ENCODE measurements at places on chromosomes 7 and 10. TPM values are rescaled to one million over a fixed set of nuclear protein-coding genes. Genes with fewer than 3 reads are reported as not detected.

- H3K4me1 ChIP-seq = peaks cover 32% of the 10 kb centered on the region
- H3K36me3 ChIP-seq = no peaks in the 10 kb centered on the region
- H3K27ac ChIP-seq = peak overlapping the region; percentile 31
- H3K4me3 ChIP-seq = no peak overlapping the region
- DNase-seq = no peak
- H3K27me3 ChIP-seq = no peaks in the 10 kb centered on the region
Observed at GRCh38 chr10:14749070-14749809, 25.5 kb downstream of the FAM107B start.

The DNTT gene
- total RNA-seq = not detected

The NXPH1 gene
- not detected for total RNA-seq

DNA sequence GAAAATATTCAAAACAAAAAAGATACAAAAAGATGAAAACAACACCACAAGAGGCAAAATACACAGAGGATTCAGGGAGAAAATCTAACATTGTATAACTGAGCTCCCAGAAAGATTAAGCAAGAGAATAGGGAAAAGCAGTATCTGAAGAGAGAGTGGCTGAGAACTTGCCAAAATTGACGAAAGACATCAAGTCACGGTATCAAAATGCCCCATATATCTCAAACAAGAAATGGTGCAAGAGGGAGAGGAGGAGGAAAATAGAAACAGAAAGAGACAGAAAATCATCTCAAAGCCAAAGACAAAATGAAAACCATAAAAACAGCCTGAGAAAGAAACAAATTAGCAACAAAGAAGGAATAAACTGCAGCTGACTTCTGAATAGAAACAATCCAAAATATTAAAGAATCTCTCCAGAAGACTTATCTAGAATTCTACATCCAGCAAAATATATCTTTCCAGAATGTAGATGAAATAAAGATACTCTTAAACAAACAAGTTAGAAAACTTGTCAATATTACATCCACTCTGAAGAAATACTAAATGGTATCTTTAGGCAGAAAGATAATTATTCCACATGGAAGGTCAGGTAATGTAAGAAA, 5.5 kb downstream of the USP6NL start:
- H3K4me1 ChIP-seq = peaks cover 21% of the 10 kb centered on the region
- no peaks in the 10 kb centered on the region for H3K36me3 ChIP-seq
- DNase-seq = no peak
- H3K27ac ChIP-seq = no peak overlapping the region
- no peaks in the 10 kb centered on the region for H3K27me3 ChIP-seq

The DYNC1I1 gene
- total RNA-seq = 2.3 TPM

DNA sequence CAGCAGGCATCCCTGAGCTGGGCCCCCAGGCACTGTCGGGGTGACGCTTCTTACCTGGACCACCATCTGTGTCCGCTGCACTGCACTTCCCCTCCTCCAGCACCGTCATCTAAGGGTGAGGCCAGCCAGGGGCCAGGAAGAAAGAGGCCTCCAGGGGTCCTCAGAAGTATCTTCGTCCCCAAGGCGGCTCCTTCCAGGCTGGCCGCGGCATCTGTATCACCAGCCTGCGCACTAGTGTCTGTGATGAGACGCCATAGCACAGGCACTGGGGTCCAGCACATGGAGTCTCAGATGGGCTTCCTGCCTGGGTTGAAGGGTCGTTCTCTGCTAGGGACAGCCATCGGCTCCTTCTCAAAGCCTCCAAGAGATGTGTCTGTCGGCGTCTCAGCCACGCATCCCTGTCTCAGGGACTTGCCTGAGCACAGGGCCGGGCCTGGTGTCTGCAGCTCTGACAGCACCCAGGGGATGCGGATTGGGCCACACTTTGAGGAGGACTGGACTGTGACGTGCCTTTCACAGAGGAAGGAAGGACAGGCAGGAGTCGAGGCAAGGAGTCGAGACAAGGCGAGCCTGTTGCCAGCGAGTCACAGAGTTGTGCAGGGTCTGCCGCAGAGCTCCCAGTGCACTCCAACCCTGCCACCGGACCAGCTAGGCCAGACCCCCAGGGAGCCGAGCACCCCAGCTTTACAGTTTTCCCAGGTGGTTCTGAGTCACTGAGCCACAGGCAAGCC, 101.5 kb upstream of the DIP2C start:
- H3K4me3 ChIP-seq = no peak overlapping the region
- H3K27me3 ChIP-seq = no peaks in the 10 kb centered on the region
- H3K36me3 ChIP-seq = no peaks in the 10 kb centered on the region
- no peak overlapping the region for H3K27ac ChIP-seq
- DNase-seq = no peak

DNA sequence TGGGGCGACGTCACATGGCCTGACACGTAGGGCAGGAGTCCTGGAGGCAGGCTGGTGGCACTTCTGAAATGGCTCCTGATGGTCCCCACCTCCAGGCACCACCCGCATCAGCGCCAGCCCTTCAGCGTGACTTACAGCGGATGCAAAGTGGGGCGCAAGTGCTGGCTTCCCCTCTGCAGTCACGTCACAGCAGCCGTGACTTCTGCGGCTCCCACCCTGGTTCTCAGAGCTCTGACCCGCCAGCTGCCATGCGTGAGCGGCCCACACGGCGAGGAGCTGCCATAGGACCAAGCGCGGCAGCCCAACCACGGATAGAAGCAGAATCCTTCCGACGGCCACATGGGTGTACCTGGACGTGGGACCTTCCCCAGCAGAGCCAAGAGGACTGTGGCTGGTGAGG, 159.0 kb downstream of the ELFN1 start:
- H3K4me1 ChIP-seq = no peaks in the 10 kb centered on the region
- H3K27me3 ChIP-seq = no peaks in the 10 kb centered on the region
- DNase-seq = peak; percentile 37

- H3K4me3 ChIP-seq = no peak overlapping the region
- DNase-seq = no peak
- H3K27me3 ChIP-seq = no peaks in the 10 kb centered on the region
Observed at GRCh38 chr7:123621707-123622106, 20.1 kb downstream of the ASB15 start.

DNA sequence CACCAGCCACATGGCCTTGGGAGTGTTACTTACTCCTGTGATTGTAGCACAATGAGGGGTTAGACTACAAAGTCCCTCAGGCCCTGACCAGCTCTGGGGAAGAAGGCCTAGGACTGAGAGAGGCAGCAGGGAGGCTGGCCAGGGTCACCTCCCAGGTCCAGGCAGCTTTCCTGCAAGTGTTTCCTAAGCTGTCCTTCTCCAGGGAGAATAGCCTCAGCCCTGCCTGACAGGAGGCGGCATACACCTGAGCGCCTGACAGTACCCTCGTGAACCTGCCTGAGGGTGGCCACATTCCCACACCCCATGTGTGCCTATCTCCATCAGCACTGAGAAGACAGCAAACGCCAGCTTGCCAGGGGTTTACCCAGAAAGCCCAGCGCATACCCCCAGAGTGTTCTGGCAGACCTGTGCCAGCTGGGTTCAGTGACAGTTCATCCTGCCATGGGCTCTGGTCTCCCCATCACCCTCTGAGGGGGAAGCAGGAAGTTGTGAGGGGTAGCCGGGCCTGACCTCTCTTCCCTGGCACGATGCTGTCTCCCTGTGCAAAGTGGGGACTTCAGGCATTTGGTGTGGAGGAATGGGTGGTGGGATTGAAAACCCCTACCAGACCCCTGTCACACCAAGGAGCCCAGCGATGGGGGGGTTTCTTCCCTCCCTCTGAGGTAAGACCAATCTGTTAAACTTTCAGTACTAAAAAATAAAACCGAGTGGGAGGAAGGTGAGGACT, 56.3 kb upstream of the CAMK2B start:
- H3K36me3 ChIP-seq = peaks cover 27% of the 10 kb centered on the region
- no peaks in the 10 kb centered on the region for H3K4me1 ChIP-seq
- H3K27me3 ChIP-seq = no peaks in the 10 kb centered on the region
- DNase-seq = no peak
- H3K27ac ChIP-seq = no peak overlapping the region
- H3K4me3 ChIP-seq = no peak overlapping the region

DNA sequence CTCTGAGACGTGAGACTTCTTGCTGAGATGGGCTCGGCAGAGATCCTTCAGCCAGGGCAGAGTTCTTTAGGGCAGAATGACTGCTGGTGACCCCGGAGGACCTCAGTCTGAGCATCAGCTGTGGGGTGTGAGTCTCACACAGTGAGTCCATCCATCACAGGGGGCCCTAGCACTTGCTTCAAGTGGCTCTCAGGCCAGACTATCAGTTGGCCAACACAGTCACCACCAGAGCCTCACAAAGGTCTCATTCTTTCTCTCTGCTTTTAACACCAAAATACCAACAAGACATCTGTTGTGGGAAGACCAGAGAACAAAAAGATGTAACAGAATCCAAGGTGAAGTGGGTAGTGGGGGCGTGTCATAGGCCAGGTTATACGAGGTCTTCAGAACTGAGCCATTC, 345.6 kb upstream of the NRP1 start:
- H3K27me3 ChIP-seq = no peaks in the 10 kb centered on the region
- H3K27ac ChIP-seq = no peak overlapping the region
- no peaks in the 10 kb centered on the region for H3K4me1 ChIP-seq
- H3K36me3 ChIP-seq = no peaks in the 10 kb centered on the region
- DNase-seq = no peak

DNA sequence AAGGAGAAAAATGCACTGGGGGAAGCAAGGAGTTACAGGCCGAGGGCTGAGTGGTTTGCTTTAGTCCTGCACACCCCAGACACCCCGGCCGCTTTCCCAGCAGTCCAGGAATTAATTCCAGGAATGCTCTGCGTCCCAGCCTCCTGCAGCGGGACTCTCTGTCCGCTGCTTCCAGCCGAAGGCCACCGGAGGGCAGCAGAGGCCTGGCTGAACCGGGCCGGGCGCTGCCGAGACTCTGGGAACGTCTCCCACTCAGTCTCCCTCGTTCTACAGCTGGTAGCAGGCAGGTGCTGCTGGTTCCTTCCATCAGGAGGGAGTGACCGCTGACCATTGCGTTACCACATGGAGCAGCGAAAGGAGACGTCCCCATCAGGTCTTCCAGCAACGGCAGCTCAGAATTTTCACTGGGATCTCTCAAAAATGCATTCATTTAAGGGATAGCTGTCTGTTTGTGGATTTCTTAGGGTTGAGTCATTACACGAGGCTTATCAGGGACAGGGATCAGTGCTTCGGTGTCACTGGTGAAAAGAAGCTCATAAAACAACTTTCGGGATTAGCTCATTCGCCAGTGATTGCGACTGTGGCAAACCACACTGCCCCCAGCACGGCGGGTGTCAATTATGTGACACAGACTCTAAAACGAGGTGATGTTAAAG, 24.9 kb upstream of the PITRM1 start:
- H3K4me1 ChIP-seq = peaks cover 24% of the 10 kb centered on the region
- peaks cover 7% of the 10 kb centered on the region for H3K27me3 ChIP-seq
- peak; percentile 88 for DNase-seq
- peak overlapping the region; percentile 30 for H3K4me3 ChIP-seq

- no peaks in the 10 kb centered on the region for H3K27me3 ChIP-seq
- no peak overlapping the region for H3K4me3 ChIP-seq
- H3K36me3 ChIP-seq = no peaks in the 10 kb centered on the region
- no peak overlapping the region for H3K27ac ChIP-seq
- no peak for DNase-seq
- H3K4me1 ChIP-seq = peaks cover 13% of the 10 kb centered on the region
Observed at GRCh38 chr7:132516042-132516840, 60.0 kb downstream of the PLXNA4 start.

- DNase-seq = no peak
- H3K4me1 ChIP-seq = no peaks in the 10 kb centered on the region
- H3K36me3 ChIP-seq = no peaks in the 10 kb centered on the region
- no peak overlapping the region for H3K27ac ChIP-seq
Observed at GRCh38 chr10:14102056-14102455, 228.7 kb downstream of the FRMD4A start.

DNA sequence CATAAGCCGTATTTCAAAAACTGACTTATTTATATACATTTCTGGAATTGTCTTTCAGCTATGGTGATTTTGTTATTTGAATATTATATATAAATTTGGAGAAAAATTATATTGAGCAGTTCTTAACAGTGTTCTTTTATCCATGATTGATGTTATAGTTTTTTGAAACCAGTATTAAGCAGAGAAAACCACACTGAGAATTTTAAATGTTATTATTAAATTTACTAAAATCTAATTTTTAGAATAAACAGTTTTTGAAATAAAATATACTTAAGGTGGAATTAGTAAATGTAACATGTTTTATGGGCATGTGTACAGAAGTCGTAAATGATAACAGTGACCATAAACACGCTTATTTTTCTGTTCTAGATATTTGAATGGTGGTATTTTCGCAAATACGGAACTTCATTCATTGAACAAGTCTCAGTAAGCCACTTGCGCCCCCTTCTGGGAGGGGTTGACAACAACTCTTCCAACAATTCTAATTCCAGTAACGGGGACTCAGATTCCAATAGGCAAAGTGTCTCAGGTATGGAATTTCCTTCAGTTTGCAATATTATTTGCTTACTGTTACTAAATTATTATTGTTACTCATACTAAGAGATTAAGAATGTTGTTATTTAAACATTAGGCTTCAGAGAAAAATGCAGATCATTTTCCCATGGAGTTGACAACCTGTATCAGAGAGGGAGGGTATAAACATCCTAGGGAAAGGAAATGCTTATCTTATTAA, 166.1 kb downstream of the ST7 start:
- H3K36me3 ChIP-seq = no peaks in the 10 kb centered on the region
- DNase-seq = peak; percentile 72
- peaks cover 1% of the 10 kb centered on the region for H3K4me1 ChIP-seq
- H3K27ac ChIP-seq = no peak overlapping the region
- H3K27me3 ChIP-seq = no peaks in the 10 kb centered on the region

DNA sequence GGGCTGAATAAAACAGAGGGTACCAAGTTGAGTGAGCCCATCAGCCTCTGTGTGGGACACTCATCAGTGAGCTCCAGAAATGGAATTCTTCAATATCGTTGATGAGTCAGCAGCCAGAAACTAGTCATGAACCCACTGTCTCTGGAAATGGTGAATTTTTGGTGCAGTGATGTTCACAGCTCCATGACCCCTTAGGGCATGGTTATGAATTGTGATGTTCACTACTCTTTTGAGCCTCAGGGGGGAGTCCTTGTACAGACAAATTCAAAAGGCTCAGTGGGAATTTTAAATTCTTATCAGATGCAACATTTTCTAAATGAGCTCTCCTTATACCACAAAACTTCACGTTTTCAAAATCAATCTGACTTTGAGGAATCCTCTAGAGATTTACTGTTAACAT, 335.7 kb downstream of the PHTF2 start:
- no peaks in the 10 kb centered on the region for H3K36me3 ChIP-seq
- DNase-seq = no peak
- no peaks in the 10 kb centered on the region for H3K4me1 ChIP-seq
- no peak overlapping the region for H3K4me3 ChIP-seq

DNA sequence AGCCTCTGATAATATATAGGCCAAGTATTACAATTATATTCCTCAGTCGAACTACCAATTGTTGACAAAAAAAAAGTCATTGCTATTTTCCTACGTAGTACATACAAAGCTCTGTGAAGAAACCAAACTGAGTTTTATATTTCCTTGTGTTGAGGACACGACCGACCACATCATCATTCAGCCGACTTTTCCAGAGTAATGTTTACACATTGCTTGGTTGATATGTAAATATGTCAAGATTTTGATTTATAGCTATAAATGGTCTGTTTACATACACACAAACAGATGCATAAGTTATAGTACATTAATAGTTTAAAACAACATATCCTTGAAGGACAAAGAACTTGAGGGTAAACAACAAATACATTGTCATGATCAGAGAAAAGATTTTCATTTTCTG, 121.5 kb downstream of the CRPPA start:
- no peaks in the 10 kb centered on the region for H3K36me3 ChIP-seq
- no peak overlapping the region for H3K27ac ChIP-seq
- H3K27me3 ChIP-seq = no peaks in the 10 kb centered on the region
- no peak for DNase-seq
- H3K4me3 ChIP-seq = no peak overlapping the region
- H3K4me1 ChIP-seq = no peaks in the 10 kb centered on the region

GRCh38 chr7:136890399-136890798, 21.9 kb downstream of the CHRM2 start:
- no peak overlapping the region for H3K27ac ChIP-seq
- H3K4me3 ChIP-seq = no peak overlapping the region
